ENCODE measurements at places on chromosomes 13 and 19.

GRCh38 chr19:13037731-13038130 is 42.5 kb downstream of the NFIX start:
- DNase-seq: no peak

DNA sequence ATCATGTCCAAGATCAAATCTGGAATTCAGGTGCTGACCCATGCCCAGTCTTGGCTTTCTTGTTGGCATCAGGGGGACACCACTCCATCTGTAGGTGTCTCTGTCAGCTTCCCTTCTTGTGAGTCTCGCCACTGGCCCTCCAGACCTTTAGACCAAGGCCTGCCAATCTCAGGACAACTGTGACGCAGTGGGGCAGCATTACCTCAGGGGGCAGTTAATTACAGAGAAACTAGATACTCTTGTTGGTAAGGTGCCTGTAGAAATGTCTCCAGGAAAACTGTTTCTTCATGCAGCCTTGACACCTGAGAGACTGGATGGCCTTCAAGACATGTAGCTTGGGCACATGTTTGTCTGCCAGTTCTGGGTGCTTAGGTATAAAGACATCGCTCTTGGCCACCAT is 46.7 kb upstream of the DACH1 start:
- no peak for DNase-seq

DNA sequence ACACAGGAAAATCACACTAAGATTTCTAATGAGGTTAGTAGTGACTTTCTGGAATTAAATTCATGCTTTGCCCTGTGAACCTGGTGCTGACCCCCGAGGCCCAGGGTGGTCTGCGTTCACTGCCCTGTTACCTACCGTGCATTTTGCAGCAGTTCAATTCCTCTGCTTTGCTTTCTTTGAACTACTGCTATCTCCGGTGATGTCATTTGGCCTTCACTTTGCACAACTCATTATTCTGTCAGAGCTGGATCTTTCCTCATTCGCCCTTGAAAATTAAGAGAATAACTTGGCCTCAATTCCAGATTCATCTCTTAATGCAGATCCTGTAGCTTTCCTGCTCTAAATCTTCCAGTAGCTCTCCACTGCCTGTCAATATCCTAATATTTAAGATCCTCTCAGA is 8.8 kb upstream of the LRRC63 start:
- DNase-seq: no peak

DNA sequence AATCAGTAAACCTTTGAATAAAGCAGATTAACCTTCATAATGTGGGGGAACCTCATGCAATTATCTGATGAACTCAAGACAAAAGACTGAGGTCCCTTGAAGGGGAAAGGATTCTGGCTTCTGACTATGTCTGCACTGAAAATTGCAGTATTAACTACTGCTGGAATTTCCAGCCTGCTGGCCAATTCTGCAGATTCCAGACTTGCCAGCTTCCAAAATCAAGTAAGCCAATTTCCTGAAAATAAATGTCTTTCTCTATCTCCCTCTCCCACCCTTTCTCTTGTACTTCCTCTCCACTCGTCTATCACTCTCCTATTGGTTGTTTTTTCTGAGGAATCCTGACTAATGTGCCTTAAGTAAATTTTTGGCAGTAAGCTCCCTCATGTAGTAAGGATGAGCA is 1479.9 kb upstream of the PRR20A start:
- DNase-seq: no peak

DNA sequence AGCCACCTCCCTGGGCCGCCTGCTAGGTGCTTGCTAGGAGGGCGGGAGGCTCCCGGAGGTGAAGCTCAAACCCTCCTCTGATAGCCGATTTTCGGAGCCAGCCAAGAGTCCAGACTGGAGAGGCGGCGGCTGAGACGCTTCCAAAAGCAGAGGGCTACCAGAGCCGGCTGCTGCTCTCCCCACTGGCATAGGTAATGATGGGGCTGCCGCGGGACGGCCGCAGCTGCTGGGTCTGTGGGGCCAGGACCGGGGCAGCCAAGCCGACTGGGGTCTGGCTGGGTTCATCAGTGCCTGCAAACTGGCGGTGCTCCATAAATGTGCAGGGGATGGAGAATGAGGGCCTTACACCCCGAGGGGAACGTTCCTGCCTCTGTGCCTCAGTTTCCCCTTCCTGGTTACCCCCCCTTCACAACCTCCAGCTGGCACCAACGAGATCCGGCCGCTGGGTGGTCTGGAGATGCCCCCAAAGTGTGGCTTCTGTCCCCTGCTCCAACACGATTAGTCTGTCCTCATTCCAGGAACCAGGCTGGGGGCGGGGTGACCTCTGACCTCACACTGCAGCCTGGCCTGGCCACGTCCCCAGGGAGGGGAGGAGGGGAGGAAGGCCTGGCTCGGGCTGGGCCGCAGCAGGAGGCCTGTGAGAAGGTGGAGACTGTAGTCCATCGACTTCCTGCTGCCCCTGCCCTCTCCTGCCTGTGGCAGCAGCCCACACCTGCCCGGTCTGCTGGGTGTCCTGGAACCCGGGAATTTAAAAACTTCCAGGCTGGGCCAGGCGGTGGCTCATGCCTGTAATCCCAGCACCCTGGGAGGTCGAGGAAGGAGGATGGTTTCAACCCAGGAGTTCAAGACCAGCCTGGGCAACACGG is 3.8 kb upstream of the WDR18 start:
- DNase-seq: no peak

GRCh38 chr13:21884965-21885567 is 214.2 kb downstream of the FGF9 start:
- DNase-seq: no peak

DNA sequence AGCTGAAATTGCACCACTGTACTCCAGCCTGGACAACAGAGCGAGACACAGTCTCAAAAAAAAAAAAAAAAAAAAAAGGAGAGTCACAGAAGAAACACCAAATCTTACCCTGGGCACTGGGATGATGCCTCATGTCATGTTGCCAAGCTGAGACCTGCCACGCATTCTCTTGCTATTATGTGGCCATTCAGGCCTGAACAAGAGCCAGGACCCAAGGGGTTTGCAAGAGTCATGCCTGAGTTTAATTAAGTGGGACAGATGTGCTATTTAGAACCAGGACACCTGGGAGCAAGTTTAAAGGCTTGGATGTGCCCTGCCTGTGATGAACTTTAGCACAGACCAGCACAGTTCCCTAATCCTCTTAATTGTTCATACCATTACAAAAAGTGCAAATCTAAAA is 9.8 kb downstream of the PNMA8A start:
- no peak for DNase-seq
